ENCODE measurements at places on chromosomes 13 and 19. TPM values are rescaled to one million over a fixed set of nuclear protein-coding genes. Genes with fewer than 3 reads are reported as not detected.

SIGLEC5 gene
- not detected for total RNA-seq

GRCh38 chr19:1780272-1780958, 27.1 kb downstream of the ONECUT3 start:
- no peak for DNase-seq

CCDC169 gene
- total RNA-seq: 0.48 TPM

C19orf85 gene
- total RNA-seq: not detected

- DNase-seq: no peak
Measured at GRCh38 chr19:22605275-22606211, 28.6 kb upstream of the ZNF492 start.

- no peak for DNase-seq
Measured at GRCh38 chr13:35345992-35346391, 130.5 kb downstream of the MAB21L1 start.

PRR20E gene
- not detected for total RNA-seq

GRCh38 chr13:94209117-94209516, 270.4 kb downstream of the DCT start:
- DNase-seq: no peak

DNA sequence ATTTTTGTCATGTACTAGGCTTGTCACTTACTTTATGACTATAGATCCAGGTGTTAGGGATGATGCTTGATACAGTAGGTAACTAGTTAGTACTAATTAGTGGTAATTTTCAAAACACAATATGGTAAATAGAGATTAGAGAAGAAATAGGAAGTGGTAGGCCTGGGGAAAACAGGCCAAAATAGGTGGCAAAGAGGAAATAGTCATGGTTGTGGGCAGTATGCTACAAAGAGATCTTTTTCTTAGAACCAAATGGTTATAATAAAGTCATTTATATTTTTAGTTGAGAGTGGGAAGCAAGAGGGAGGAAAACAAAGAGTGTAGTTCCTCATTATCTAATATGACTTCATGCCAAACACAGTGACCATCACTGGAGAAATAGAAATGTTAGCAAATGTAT, 9.1 kb upstream of the VWA8 start:
- no peak for DNase-seq

PRODH2 gene
- not detected for total RNA-seq

- DNase-seq: no peak
Measured at GRCh38 chr19:33722456-33723239, 74.0 kb upstream of the KCTD15 start.

DNA sequence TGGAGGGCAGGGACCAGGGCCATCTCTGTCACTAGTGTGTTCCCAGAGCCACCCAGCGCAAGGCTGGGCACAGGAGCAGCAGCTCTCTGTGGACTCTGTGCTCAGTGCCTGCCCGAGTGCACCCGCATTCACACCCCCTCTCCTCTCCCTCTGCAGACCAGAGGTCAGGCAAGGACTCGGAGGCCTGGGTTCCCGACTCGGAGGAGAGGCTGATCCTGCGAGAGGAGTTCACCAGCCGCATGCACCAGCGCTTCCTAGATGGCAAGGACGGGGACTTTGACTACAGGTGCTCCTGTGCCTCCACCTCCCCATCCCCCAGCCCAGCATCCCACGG, 10.2 kb downstream of the CCDC97 start:
- DNase-seq: no peak

PGLYRP1 gene
- not detected for total RNA-seq

Measured in suprapubic skin (tissue), 4 donors.